ENCODE measurements at places on chromosomes 7 and 10.

GRCh38 chr7:38448054-38448453, 174.6 kb upstream of the TARP start:
- no peak for DNase-seq

GRCh38 chr7:16838386-16838785, 33.6 kb upstream of the AGR2 start:
- no peak for DNase-seq

- DNase-seq: no peak
Measured at GRCh38 chr10:125012851-125013528, 71.1 kb downstream of the ZRANB1 start.

DNA sequence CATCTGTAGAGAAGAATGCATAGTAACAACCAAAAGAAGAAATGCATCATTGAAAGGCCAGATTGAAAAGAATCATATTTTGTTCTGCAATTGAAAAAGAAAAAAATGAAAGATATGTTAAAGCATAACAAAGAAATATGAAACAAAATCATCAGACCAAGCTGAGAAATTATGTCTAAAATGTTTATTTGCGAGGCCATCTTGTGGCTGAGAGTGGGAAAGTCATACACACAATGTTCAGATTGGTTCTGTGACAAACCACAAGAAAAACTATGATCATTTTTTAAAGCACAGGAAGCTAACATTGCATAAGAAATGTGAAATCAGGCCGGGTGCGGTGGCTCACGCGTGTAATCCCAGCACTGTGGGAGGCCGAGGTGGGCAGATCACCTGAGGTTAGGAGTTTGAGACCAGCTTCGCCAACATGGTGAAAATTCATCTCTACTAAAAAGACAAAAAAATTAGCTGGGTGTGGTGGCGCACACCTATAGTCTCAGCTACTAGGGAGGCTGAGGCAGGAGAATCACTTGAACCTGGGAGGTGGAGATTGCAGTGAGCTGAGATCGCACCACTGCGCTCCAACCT, 36.6 kb downstream of the ABCB5 start:
- no peak for DNase-seq

- DNase-seq: no peak
Measured at GRCh38 chr7:45080958-45081669, 7.7 kb downstream of the NACAD start.

DNA sequence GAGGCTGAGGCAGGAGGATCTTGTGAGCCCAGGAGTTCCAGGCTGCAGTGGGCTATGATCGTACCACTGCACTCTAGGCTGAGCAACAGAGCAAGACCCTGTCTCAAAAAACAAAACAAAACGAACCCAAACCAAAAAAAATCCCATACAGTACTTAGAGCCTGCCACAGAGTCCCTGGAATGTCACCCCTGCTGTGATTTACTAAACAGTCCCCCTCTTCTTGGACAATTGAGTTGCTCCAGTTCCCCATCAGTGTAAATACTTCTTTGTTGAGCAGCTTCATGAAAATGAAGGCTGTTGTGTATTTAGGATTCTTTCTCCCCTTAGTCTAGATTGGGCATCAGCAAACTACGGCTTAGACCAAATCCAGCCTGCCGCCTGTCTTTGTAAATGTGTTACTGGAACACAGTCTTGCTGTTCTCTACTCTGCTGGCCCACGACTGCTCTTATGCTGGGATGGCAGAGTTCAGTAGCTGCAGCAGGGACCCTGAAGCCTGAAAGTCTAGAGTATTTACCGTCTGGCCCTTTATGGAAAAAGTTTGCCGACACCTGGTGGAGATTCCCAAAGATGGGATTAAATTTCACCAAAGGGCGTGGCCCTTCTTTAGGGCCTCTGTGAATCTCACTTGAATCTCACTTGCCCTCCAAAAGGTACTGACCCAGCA, 57.8 kb downstream of the PALD1 start:
- no peak for DNase-seq

GRCh38 chr7:138876326-138876725, 78.3 kb upstream of the ATP6V0A4 start:
- DNase-seq: no peak

GRCh38 chr10:24716295-24716694, 7.4 kb downstream of the ARHGAP21 start:
- DNase-seq: no peak

GRCh38 chr10:78817804-78818203, 251.0 kb upstream of the ZMIZ1 start:
- DNase-seq: no peak

- no peak for DNase-seq
Measured at GRCh38 chr7:102320601-102321350, 34.1 kb downstream of the SH2B2 start.

DNA sequence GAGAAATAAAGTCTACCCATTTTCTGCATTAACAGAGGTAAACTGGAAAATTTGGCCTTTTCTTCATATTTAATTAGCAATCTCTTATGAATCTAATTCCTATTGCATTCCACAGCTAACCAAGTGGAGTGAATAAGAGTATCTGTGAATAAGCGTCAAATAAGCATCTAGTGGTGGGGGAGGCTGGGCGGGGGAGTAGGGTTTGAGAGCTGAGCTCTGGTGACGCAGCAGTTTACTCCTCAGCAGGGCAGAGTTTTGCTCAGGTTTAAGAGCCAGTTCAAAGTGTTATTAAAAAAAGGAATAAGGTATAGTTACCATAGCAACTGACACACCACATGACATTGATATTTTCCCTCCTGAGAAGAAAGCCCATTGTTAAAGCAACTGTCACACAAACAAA, 1346.8 kb upstream of the CELF2 start:
- no peak for DNase-seq

DNA sequence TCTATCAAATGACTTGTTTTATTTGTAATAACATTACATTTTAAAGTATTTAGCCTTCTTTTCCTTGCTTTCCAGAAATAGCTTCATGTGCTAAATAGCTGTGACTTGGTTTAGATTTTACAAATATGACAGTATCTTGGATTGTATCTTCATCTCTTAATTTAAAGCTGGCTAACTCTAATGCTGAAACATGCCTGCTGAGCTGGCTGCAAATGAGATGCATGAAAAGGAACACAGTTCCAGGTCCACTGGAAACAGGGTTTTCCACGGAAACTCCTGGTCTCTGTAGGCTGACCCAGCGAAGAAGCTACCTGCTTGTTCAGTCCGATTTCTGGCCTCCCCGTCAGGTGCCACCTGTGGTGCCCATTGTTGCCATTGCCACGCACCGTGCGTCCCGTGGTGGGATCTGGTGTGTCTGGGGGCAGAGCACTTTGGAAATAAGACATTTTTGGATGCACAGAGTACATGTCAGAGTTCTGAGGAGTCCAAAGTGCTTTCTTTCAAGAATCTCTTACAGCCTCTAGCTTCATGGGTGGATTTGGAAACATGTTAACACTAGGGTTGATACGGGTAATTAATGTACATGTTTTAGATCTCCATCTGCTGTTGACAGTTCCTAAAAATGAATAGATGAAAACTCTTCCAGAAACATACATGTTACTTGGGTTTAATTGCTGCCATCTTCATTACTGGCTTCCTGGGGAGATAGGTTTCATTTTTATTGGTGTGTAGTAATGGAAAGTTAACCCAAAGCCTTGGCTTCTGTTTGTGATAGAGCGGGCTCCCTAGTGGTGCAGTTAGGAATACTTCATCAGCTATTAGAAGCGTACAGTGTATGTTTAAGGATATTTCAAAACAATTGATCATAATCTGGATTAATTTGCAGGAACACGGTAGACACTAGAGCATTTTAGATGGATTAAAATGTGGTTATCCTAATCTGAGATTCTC, 45.0 kb downstream of the SHH start:
- DNase-seq: no peak

- no peak for DNase-seq
Measured at GRCh38 chr10:113158183-113158582, 208.1 kb downstream of the TCF7L2 start.

DNA sequence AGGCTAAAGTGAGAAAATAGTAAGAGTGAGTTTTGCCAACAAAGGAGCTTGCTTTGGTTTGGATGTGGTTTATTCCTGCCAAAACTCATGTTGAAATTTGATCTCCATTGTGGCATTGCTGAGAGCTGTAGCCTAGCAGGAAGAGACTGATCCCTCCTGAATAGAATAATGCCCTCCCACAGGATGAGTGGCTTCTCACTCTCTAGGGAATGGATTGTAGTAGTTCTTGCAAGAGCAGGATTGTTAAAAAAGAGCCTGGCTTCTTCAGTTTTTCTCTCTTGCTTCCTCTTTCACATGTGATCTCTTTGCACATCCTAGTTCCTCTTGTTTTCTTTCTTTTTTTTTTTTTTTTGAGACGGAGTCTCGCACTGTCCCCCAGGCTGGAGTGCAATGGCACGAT, 34.4 kb downstream of the ASAH2 start:
- DNase-seq: no peak

DNA sequence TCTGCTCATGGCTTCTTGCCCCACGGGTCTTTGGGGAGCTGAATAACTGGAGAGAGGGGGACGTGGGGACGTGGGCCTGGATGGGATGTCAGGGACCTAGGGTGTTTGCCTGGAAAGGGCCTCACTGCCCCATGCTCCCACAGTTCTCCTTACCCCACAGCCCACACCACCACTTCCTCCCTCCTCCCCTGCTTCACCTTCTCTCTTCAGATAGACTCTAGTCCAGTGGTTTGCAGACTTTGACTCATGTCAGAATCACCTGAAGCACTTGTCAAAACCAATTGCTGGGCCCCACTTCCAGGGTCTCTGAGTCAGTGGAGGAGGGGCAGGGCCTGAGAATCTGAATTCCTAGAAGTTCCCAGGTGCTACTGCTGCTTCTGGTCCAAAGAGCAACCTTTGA, 327.4 kb downstream of the RPS24 start:
- DNase-seq: no peak

- DNase-seq: no peak
Measured at GRCh38 chr10:103847909-103848468, 7.4 kb downstream of the SH3PXD2A start.

DNA sequence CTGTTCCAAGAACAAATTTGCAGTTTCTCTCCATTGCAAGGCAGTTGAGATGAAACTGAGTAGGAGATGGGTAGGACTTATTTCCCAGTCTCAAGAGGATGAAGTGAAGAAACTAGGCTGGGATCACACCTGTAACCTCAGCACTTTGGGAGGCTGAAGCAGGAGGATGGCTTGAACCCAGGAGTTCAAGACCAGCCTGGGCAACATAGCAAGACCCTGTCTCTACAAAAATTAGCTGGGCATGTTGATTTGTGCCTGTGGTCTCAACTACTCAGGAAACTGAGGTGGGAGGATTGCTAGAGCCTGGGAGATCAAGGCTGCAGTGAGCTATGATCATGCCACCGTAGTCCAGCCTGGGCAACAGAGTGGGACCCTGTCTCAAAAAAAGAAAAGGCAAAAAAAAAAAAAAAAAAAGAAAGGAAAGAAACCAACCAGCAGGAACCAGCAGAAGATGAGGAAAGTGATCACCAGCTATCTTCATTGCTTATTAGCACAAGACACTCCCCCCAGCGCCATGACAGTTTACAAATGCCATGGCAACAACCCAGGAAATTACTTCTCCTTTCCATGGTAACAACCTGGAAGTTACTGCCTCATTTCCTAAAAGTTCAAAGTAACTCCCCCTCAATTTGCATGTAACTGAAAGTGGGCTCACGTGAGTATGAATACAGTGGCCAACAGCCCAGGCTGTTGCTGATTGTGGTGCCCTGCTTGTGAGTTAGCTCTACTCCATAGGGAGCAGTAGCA, 18.3 kb upstream of the ST8SIA6 start:
- no peak for DNase-seq

DNA sequence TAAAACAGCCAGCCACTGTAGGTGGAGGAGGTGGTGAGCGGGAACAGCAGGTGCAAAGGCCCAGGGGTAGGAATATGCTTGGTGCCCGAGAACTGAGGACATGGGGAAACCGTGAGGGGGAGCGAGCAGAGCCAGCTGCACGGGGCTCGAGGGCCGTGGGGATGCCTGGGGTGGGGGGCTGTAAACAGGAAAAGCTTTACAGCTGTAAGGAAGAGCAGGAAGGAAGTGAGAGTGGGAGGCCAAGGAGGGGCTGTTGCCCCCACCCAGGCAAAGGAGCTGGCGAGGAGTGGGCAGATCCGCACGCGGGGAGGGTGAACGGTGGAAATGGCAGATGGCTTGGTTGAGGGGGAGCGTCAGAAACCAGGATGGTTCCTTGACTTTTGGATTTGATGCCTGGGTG, 34.4 kb downstream of the ZMIZ1 start:
- no peak for DNase-seq

DNA sequence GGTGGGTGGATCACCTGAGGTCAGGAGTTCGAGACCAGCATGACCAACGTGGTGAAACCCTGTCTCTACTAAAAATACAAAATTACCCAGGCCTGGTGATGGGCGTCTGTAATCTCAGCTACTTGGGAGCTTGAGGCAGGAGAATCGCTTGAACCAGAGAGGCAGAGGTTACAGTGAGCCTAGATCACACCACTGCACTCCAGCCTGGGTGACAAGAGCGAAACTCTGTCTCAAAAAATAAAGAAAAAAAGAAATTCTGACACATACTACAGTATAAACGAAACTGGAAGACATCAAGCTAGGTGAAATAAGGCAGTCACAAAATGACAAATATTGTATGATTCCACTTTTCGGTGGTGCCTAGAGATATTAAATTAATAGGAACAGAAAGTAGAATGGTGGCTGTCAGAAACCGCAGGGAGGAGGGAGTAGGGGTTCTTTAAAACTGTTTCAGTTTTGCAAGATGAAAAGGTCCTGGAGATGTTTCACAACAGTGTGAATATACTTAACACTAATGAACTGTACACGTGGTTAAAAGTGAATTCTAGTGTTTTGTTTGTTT, 23.2 kb downstream of the PILRA start:
- peak; percentile 9 for DNase-seq

DNA sequence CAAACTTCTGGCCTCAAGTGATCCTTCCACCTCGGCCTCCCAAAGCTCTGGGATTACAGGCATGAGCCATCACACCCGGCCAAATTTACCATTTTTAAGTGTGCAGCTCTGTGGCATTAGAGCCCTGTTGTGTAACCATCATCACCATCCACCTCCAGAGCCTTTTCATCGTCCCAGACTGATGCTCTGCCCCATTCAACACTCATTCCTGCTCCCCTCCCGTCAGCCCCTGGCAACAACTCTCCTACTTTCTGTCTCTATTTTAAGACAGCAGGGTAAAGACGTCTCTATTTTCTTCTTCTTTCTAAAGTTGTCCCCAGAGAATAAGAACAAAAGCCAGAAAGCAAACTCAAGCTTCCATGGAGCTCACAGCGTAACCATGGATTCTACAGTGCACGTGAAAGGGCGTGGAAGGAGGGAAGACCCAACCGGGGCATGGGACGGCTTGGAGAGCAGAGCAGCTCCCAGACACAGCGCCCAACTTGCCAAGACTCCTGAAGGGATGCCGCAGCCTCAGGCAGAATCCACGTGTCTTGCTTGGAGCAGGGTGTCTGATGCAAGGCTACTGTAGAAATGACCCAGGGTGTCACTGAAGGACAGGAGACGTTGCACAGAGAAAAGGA, 42.7 kb upstream of the PITRM1 start:
- DNase-seq: no peak

GRCh38 chr7:30276203-30276900, 8.0 kb upstream of the ZNRF2 start:
- no peak for DNase-seq
